ENCODE measurements at places on chromosomes 11 and 22. TPM values are rescaled to one million over a fixed set of nuclear protein-coding genes. Genes with fewer than 3 reads are reported as not detected.
A peak's percentile ranks its signal among the peaks of the same experiment; 100 is the strongest.

Gene BIK
- total RNA-seq, result 1.3 TPM

Gene NAV2
- total RNA-seq, result 22.2 TPM

- no peak overlapping the region for H3K4me3 ChIP-seq
- H3K27ac ChIP-seq, result no peak overlapping the region
- H3K4me1 ChIP-seq, result no peaks in the 10 kb centered on the region
- H3K27me3 ChIP-seq, result peaks cover 83% of the 10 kb centered on the region
- H3K36me3 ChIP-seq, result no peaks in the 10 kb centered on the region
- DNase-seq, result peak; percentile 22
Observed at GRCh38 chr11:31824879-31825837, 14.0 kb upstream of the PAX6 start.

DNA sequence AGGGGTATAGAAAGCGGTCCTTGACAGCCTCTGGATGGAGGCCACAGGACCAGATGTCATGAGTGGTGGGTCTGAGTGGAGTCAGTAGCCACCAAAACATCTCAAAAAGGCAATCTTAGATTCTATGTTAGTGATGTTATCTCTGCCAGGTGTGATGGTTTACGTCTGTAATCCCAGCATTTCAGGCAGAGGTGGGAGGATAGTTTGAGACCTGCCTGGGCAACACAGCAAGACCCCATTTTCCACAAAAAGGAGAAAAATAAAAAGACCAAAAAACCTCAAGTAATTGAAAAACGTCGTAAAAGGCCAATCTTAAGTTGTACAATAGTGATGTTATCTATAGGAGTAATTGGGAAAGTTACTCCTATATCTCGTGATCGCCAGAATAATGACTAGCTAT is 3.7 kb upstream of the MTCH2 start:
- H3K4me1 ChIP-seq, result peaks cover 11% of the 10 kb centered on the region
- no peak overlapping the region for H3K4me3 ChIP-seq
- H3K27me3 ChIP-seq, result no peaks in the 10 kb centered on the region
- H3K36me3 ChIP-seq, result no peaks in the 10 kb centered on the region
- DNase-seq, result no peak

- H3K4me3 ChIP-seq, result peak overlapping the region; percentile 79
- peaks cover 18% of the 10 kb centered on the region for H3K27me3 ChIP-seq
- DNase-seq, result peak; percentile 82
- no peaks in the 10 kb centered on the region for H3K36me3 ChIP-seq
- no peak overlapping the region for H3K27ac ChIP-seq
- H3K4me1 ChIP-seq, result peaks cover 23% of the 10 kb centered on the region
Observed at GRCh38 chr22:50270666-50271394, 650 bp upstream of the MAPK11 start.

GRCh38 chr11:57761301-57762234 is at the start of gene CTNND1:
Gene CTNND1 (plus strand): TSS chr11:57761802. CDS start chr11:57791479, 29,677 bp downstream.
- H3K36me3 ChIP-seq, result no peaks in the 10 kb centered on the region
- H3K27ac ChIP-seq, result peak within 1 kb of the TSS; percentile 77
- peak within 1 kb of the TSS; percentile 46 for H3K4me3 ChIP-seq
- H3K4me1 ChIP-seq, result peaks cover 15% of the 10 kb centered on the region

- no peak overlapping the region for H3K4me3 ChIP-seq
- no peak for DNase-seq
- no peaks in the 10 kb centered on the region for H3K27me3 ChIP-seq
- peaks cover 10% of the 10 kb centered on the region for H3K36me3 ChIP-seq
Observed at GRCh38 chr11:118383657-118384056, 17.7 kb upstream of the ATP5MG start.

DNA sequence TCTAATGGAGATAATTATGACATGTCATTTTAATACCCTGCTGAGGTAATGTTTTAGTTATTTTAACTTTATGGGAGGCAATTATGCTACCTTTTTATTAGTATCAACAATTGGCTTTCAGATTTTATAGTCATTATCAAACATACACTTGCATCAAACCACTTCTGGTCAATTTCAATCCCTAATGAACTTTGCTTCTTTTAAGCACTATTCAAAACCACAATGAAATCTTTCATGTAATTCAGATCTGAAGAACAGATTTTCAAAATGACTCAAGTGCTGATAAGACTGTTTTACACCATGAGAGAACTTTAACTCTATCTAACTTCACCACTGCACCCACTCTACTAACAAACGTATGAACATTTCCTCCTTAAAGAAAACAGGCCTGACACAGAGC is 25.9 kb upstream of the CCDC34 start:
- no peak overlapping the region for H3K4me3 ChIP-seq
- no peak for DNase-seq
- no peak overlapping the region for H3K27ac ChIP-seq
- no peaks in the 10 kb centered on the region for H3K27me3 ChIP-seq

DNA sequence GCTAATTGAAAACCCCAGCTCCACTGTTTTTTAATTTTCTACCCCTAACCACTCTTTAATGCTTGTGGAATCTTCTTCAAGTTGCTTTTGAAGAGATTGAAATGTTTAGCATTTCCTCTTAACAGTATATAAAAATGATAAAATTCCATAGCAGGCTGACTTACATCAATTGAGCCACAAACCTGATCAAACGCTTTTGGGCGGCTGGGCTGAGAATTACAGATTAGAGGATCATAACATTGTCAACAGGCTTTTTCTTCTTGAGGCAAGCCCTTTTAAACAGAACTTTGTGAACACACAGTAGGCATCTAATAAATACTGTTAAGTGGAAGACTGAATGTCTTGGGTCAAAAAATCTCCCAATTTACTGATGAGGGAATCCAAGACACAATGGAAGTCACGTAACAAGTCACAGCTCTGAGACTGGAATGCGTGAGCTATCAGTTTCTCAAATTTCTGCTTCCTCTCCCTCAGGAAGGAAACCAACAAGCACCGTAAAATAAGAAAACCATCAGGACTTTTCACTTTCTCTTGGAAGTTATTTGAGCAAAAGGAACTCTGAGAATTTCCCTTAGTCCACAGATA is 50.0 kb upstream of the CCDC89 start:
- H3K4me3 ChIP-seq, result no peak overlapping the region
- no peaks in the 10 kb centered on the region for H3K36me3 ChIP-seq
- no peak overlapping the region for H3K27ac ChIP-seq
- H3K4me1 ChIP-seq, result peaks cover 2% of the 10 kb centered on the region
- no peak for DNase-seq

DNA sequence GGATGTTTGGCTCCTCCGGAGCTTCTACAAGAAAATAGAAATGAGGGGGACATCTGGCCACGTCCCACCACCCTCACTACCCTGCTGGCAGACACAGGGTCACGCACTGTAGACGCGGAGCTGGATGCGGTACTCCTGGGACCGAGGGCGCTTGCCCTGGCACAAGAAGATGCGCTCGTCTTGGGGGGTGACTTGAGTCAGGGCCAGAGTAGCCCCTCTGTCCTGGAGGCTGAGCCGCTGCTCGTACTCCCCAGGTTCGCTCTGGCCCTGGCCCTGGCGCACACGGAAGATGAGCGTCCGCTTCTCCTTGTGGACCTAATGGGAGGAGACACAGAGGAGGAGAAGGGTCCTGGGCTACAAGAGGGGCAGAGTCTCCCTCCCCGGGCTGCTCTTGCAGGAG is 2.2 kb downstream of the MCAM start:
- no peaks in the 10 kb centered on the region for H3K27me3 ChIP-seq
- H3K4me3 ChIP-seq, result peak overlapping the region; percentile 60
- peaks cover 38% of the 10 kb centered on the region for H3K4me1 ChIP-seq
- DNase-seq, result no peak
- H3K27ac ChIP-seq, result no peak overlapping the region
- no peaks in the 10 kb centered on the region for H3K36me3 ChIP-seq

GRCh38 chr11:62933285-62933684 is 12.1 kb upstream of the CHRM1 start:
- DNase-seq, result no peak
- H3K4me3 ChIP-seq, result no peak overlapping the region
- no peaks in the 10 kb centered on the region for H3K27me3 ChIP-seq
- H3K4me1 ChIP-seq, result no peaks in the 10 kb centered on the region
- no peaks in the 10 kb centered on the region for H3K36me3 ChIP-seq
